Activated CD8-positive, alpha-beta memory T cell treated with anti-CD3 and anti-CD28 coated beads, Interleukin-2, amount 50 U/mL, for 4 hours (primary cell): ENCODE measurements at places on chromosomes 11 and 22.

DNA sequence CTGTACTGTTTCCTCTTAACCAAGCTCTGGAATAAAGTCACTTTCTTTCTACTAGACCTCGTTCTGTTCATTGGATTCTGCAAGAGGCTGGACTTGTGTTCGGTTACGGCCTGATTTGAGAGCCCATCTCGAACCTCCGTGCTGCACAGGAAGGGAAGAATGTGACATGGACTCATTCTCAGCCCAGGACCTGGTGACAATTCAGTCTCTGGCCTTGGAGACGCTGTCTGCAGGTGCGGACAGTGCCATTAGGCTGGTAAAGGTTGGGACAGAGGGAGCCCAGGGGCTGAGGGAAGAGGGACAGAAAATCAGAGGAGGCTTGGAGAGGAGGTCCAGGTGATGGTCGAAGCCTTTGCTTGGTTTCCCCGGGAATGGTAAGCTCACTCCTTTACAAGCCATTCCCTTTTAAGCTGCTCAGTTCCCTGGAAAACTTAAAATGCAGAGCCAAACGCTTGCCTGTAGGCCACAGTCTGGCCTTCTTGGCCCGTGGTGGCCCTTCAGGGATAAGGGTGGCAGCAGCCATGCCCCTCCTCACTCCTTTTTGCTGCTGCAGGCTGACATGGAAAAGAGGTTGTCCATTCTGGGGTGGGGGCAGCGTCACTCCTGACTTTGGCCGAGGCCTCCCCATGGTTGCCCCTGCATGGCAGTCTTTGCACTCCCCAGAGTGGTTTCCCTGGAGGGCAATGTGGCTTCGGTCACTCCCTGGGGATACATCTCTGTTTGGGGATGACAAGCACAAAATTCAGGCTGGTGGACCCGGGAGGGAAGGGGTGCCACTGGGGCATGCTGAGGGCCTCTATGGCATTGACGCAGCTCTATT is 52.3 kb downstream of the SHISAL1 start:
- DNase-seq = no peak

GRCh38 chr11:125338886-125339811 is 156.9 kb downstream of the FEZ1 start:
- no peak for DNase-seq

DNA sequence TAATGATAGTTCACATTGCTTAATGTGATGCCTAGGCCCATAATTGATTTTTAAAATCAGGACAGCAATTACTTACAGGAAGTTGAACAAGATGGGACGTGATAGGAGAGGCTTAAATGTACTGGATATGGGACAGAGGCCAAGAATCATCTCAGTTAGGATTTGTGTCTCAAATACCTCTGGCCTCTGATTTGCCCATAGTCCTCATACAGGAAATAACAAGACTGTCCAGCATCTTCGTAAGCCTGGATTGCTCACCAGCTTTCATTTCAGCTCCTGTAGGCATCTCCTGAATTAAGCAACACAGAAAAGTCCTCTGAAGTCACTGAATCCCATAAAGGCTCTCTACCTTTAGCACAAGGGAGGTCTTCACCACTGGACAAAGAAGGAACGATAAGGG is at the start of gene MRGPRX3:
MRGPRX3 (plus strand) TSS at position 231 of the 400 bp plus-strand sequence. CDS start 4,632 bp downstream, outside the sequence.
- no peak for DNase-seq

GRCh38 chr11:75346912-75347647 is 4.4 kb downstream of the ARRB1 start:
- no peak for DNase-seq

DNA sequence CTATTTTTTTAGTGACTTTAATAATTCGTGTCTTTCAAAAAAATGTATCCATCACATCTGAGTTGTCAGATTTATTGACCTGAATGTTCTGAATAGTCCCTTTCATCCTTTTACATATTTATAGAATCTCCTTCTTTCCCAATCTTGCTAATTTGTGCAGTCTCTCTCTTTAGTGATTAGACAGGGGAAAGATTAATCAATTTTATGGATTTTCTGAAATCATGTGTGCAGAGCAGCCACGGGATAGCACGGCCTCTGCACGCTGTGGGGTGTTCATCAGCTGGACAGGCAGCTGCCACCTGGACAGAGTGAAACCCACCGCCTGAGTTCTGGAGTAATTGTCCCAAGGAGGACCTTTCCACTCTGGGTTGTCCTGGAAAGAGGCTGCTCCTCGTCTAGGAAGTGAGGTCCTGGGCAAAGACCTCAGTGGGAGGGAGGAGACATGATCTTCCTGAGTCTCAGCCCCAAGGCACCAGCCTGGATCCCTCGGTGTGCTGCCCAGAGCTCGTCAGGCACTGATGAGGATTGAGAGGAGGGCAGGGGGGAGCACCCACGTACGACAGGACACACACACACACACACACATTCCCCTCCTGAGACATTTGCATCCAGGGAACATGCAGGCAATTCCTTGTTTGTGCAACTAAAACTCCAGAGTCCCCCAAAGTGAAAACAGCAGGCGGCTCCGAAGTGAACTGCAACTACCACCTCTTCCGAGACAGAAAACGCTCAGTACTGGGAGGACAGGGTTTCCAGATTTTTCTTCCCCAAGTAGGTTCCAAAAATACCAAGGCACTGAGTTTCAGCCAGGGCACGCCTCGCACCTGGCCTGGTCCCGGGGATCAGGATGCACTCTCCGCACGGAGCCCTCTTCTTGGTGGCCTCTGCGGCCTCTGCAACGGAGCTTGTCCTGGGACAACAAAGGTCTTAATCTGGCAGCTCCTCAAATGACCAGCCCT is 22.5 kb upstream of the KRTAP5-6 start:
- no peak for DNase-seq

DNA sequence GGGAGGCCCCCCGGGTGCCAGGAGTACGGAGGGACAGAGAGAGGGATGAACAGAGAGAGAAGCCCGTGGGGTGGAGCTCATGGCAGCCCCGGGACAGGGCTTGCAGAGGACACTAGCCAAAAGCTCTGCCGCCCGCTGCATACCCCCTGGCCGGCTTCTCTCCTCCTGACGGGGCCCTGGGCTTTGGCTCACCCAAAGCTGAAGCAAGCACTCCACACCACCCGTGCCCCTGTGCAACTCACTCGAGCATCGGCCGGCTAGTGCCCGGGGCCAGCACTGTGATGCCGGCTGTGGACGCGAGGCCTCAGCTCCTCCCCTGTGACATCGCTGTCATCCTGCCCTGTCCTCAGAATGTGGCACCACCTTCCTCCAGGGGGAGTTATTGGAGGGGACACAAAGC is 429.6 kb downstream of the BRD1 start:
- no peak for DNase-seq

- no peak for DNase-seq
These were observed 48.5 kb downstream of the PITPNB start for GRCh38 chr22:27870234-27871191.

DNA sequence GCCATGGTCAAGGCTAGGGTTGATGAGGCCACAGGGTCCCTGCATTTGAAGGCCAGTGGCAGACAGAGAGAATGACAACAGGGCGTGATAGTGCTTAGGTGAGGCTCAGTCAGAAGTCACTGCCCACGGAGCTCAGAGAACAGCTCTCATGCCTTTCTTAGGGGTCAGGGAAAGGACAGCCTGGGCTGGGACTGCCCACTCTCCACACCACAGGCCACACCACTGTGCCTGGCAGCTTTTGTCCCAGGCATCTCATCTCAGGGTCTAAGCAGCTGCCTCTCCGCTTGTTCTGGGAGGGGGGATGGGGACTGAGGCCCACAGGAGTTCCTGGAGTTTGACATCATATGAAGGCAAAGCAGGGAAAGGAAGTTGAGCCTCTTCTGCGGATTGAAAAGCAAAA is 150.2 kb upstream of the B3GAT1 start:
- no peak for DNase-seq

GRCh38 chr22:29917052-29917902 is 34.3 kb downstream of the MTMR3 start:
- DNase-seq = no peak

DNA sequence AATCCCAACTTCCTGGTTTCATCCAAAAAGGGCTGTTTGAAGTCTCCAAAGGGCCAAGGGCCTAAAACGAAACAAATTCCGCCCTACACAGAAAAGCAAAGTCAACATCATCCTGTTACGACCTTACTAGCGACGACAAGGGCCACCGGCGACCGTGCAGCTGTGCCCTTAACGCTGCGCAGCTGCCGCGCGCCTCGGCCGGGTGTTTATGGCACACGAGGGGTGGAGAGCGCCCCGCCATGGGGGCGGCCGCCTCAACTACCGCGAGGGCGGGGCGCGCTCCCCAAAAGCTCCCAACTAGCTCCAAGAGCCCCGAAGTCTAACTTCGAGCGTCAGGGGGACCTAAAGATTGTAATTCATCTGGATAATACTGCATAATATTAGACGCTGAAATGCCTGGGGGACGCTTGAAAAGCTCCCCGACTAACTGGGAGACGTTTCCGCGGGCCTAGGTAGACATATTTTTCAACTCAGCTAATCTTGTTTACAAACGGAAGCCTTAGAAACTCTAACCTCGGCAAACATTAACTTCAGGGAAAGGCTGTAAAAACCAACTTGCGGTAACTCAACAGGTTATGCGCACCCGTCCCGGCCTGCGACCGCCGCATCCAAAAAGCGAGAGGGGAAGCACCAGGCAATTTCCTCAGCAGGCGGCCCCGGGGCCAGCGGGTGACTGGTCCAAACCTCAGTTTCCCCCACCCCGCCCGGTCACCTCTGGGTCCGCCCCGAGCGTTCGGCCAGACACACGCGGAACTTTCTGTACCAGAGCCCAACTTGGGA is 694 bp downstream of the TMEM123 start:
- DNase-seq = peak; percentile 78

- no peak for DNase-seq
These were observed 26.6 kb downstream of the PRDM11 start for GRCh38 chr11:45173064-45173463.
